IPS DF 6.9 (cell line): ENCODE measurements at places on chromosomes 12 and 14.

DNA sequence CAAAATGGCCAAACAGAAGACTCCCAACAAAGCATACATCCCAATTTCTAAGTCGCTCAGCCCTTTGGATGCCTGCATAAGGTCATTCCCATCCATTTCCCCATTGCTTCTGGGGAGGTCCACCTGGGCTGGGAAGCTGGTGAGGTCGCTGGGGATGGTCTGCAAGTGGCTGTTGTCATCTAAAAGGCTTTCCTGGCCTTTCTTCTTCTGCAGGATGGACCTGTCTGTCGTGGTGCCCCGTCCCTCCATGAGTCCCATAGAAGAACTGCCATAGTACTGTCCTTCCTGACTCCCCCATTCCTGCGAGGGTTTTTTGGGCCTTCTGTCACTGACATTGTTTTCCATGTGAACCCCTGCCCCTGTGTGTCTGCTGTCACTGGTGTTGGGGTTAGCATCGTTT is 221.1 kb downstream of the GLT1D1 start:
- no peak for DNase-seq

DNA sequence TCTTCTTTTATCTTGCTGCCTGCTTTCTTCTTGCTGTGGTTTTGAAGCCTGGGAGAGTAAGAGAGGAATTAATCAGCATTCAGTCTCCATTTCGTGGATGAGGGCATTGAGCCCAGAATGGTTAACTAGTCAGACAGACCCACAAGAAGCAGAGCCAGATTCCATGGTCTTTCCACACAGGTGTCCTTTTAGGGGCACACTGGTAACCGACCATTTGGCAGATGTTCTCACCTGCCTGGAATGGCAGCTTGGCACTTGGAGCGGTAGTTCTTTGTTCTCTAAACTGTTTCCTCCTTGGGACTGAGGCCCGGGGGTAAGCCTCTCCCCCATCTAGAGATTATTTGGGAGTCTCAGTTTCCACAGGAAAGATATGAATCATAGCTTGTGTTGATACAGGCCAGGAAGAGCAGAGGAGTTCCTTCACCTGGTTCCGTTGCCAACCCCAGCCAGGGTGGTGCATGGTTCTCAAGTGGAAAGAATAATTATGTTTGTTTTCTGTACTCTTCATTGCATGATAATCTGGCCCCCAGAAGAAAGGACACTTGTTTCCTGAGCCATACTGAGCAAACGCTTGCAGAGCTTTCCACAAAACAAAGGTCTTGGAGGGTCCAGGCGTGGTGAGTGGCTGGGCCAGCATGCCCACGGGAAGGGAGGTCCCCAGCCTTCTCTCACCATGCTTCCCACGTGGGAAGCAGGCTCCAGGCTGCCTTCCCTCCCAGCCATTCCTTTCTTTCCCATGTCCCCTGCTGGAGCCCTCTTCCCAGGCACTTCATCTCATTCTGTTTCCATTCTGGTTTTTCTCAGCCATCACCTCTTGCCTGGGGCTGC is 2.0 kb upstream of the KRT75 start:
- no peak for DNase-seq

GRCh38 chr12:21553329-21553675 is 27.2 kb downstream of the SPX start:
- no peak for DNase-seq

DNA sequence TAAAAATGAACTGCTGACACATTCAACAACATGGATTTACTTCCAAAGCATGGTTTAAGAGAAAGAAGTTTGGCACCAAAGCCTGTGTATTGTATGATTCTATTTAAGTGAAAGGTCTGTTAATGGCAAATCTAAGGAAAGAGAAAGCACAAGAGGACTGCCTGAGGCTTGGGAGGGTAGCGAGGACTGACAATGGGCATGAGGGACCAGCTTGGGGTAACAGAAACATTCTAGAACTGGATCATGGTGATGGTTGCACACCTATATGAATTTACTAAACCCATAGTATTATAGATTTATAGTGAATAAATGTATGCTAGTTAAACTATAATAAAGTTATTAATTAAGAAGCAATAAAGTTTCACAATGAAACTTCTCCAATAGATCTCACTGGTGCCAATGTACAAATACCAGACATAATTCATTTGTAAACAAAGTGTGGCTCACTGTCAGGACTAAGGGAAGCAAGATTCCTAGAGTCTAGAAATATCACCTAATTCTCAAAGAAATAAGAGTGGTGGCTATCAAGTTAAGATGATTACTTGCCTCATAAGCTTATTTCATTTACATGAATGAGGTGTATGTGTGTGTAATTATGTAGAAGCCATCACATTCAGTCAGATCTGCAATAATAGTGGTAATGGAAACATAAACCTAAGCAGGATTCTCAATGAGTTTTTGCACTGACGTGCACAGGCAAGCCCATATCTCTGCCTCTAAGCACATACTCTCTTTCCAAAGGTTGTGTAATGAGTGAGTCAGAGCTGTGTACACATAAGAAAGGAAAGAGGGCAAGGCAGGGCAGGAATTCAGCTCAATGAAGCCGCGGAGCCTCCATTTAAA is 353.4 kb downstream of the KCNH5 start:
- no peak for DNase-seq

- no peak for DNase-seq
Observed at GRCh38 chr14:72528059-72528862, 365.6 kb downstream of the DPF3 start.

DNA sequence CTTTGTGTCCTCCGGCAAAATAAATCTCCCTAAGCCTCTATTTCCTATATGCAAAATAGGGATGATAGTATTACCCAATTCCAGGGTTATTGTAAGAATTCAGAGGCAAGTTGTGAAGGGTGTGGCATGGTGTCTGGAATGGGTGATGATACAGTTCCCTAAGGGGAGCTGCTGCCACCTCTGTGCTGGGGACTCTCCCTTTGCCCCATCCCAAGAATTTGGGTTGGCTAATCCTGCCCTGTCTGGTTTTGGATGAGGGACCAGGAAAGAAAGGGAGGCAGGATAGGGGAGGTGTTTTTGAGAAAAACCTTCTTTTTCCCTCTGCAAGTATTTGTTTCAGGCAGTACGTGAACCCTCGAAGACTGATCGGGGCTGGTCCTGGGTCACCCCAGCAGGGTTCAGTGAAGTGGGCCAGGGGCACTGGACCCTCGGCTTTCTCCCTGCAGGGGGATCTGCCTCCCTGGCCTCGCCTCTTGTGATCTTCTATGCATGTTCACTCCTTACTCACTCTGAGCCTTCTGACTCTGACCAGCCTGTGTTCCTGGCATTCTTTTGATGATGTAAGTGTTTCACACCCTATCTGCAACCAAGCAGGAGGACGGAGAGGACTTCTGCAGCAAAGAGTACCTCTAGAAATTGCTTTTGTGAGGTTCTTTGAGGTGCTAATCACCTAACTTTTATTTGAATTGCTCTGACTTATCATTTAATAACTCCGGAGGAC is 60.8 kb downstream of the RASSF3 start:
- DNase-seq = no peak

DNA sequence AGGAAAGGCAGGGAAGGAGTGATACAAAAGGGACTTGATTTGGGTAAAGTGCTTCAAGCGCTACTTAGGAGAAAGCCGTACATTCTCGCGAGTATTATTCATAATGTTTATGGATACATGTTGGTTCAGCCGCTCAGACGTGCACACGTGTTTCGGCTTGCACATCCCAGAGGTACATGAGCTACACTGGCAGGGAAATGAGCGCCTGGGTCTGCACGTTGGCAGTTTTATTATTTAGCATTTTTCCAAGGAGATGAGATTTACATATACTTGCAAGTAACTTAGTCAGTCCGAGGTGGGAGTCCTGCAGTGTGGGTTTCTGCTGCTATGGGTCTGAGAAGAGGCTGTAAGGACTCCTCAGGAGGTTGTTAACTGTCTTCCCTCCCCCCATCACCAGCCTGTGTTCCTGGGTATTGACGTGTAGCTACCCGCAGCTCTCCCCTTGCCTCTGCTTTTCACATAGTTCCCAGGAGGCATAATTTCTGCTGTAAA is 1.5 kb downstream of the PRKCH start:
- DNase-seq = no peak

DNA sequence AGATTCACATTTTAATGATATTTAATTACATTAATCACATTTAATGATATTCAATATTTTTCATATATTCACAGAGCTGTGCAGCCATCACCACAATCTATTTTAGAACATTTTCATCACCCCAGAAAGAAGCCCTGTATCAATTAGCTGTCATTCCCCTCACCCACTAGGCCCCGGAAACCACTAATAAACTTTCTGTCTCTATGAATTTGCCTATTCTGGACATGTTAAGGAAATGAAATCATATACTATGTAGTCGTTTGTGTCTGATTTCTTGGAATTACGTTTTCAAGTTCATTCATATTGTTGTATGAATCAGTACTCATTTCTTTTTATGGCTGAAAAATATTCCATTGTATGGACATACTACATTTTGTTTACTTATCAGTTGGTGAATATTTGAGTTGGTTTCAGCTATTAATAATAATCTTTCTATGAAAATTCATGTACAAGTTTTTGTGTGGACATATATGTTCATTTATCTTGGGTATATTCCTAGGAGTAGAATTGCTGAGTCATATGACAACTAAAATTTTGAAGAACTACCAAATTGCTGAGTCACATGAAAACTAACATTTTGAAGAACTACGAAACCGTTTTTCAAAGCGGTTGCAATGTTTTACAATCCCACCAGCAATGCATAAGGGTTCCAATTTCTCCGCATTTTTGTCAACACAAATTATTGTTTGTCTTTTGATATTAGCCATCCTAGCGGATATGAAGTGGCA is 11.7 kb upstream of the OTOGL start:
- no peak for DNase-seq

DNA sequence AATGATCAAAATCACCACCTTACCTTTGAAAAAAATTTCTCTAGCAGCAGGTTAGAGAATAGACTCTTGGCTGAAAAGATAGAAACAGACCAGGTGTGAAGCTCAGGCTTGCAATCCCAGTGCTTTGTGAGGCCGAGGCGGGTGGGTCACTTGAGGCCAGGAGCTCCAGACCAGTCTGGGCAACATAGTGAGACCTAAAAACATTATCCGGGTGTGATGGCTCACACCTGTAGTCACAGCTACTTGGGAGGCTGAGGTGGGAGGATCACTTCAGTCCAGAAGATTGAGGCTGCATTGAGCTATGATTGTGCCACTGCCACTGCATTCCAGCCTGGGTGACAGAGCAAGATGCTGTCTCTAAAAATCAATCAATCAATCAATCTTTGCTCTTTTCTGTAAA is 105.3 kb upstream of the TBX3 start:
- no peak for DNase-seq

- DNase-seq = no peak
Observed at GRCh38 chr14:79965896-79966295, 245.4 kb downstream of the DIO2 start.

GRCh38 chr12:10730559-10730958 is 7.4 kb upstream of the YBX3 start:
- no peak for DNase-seq

GRCh38 chr12:105357162-105357691 is 26.7 kb downstream of the C12orf75 start:
- no peak for DNase-seq

DNA sequence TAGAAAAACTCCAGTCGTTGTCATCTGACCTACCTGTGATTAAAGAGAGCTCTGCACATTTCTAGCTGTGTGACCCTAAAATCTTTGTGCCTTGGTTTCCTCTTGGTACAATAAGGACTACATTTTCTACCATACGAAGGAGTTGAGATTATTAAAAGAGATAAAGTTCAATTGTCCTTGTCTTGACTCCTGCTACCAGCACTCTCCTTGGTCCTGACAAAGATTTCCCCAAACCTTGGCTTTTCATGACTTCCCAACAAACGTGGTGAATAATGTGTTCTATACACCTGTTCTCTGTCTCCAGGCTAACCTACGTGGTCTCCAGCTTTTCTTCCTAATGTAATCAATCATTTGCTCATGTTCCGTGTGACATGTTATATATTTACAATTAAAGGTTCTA is 223.5 kb downstream of the MSRB3 start:
- DNase-seq = no peak

DNA sequence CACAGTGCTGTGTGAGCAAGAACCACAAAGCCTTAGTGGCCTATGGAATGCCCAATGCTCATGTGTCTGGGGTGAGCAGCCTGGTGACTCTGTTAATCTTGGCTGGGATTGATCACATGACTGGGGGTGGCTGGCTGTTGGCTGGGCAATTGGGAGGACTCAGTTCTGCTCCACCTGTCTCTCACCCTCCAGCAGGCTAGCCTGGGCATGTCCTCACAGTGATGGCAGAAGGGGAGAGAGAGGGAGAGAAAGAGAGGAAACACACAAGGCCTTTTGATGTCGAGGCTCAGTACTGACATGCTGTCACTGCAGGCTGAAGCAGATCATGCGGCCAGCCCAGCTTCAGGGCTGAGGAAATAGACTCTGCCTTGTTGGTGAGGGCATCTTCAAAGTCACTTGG is 136.8 kb downstream of the TBX5 start:
- no peak for DNase-seq

- no peak for DNase-seq
Observed at GRCh38 chr12:789852-790563, 37.6 kb downstream of the WNK1 start.

DNA sequence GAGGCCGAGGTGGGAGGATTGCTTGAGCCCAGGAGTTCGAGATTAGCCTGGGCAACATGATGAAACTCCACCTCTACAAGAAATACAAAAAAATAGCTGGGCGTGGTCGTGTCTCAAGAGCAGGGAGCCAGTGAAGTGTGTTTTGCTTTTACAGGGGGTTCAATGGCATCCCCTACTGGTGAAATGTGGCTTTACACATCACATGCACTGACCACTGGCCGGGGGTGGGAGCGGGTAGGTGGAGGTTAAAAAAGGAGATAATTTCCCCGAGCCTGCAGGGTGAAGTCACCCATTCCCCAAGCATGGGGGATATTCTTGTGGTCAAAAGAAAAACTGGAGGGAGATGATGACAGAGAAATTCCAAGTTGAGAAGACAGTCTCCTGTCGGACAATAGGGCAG is 63.6 kb upstream of the PWP1 start:
- DNase-seq = no peak

DNA sequence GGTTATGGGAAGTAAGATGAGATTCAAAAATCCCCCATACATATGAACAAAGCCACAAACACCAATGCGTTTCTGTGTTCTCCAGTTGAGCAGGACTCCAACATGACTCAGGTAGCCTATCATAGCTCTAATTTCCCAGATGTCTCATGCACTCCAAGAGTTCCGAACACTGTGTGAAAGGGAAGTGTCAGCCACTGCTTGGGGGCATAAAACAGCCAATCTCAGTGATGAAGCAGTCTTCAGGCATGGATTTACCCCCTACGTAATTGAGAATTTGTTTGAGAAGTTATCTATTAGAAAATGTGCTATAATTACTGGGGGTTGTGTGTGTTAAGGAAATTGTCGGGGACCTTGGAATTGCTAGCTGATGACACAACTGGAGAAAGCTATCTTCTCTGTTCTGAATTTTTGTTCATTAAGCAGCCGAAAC is 153.9 kb upstream of the AVPR1A start:
- DNase-seq = no peak
